ENCODE measurements at places on chromosomes 13 and 19.

DNA sequence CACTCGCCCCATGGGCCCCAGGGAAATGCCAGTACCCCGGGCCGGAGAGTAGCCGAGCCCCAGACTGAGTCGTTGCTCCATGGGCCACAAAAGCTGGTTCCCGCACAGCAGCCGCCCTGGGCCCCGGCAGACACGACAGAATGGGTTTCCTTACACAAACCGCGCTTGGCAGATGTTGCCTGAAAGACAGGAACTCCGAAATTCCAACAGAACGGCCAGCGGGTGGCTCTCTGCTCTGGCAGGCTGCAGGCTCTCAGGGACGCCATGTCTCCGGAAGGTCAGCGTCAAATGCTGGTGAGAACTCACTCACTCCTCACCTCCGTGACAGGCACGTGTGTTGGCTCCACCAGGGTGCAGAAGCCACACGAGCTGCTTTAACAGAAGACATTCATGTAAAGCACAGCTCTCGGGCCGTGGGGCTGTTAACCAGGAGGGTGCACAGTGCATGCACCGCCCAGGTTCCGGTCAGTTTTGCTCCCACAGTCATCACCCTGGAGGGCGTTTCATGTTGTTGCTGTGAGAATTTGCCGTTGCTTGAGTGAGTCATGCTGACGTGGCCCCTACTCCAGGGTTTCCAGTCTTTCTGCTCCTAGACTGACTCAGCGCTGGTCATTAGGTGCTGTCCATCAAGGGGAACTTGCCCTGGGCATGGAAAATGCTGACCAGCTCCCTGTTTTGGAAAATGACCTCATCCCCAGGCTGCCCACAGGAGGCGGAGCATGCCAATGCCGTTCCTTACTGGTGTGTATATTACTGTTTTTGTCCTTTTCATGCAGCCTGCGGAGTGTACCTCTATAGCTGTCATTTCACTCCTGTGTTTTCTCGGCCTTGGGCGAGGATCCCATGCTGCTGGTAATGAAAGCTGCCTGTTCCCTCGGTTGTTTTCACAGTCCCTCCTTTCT is 44.8 kb downstream of the ANKRD10 start:
- DNase-seq = no peak

- no peak for DNase-seq
These were observed 79.1 kb upstream of the SPATA13 start for GRCh38 chr13:24081387-24081786.

- no peak for DNase-seq
These were observed 79.4 kb upstream of the FNDC3A start for GRCh38 chr13:48896312-48896711.

DNA sequence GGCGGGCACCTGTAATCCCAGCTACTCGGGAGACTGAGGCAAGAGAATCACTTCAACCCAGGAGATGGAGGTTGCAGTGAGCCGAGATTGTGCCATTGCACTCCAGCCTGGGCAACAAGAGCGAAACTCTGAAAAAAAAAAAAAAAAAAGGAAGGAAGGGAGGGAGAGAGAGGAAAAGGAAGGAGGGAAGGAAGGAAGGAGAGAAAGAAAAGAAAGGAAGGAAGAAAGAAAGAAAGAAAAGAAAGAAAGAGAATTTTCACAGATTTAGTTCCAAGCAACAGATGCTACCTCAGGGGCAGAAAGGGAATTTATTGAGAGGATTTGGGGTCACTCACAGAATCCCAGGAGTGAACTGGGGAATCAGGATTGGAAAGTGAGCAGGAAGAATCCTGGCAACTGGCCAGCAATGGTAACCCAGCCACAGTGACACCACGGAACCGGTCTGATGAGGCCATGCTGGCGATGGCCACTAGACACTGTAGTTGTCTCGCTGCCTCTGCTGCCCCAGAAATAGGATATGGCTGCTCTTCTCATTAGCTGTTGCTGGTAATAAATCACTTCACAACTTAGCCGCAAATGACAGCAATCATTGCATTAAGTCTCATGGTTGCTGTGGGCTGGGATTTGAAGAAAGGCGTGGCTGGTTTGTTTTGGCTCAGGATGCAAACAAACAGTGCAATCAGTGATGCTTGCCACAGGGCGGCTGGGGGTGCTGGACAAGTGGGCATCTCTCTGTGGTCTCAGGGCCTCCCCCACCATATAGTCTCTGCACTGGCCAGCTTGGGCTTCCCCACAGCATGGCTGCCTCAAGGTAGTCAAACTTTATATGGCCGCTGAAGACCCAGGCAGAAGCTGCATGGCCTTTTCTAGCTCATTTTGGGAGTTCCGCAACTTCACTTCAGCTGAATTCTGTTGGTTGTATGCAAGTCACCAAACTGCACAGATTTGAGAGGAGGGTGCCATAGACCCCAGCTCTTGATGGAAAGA is 5.2 kb upstream of the BCAM start:
- DNase-seq = no peak

DNA sequence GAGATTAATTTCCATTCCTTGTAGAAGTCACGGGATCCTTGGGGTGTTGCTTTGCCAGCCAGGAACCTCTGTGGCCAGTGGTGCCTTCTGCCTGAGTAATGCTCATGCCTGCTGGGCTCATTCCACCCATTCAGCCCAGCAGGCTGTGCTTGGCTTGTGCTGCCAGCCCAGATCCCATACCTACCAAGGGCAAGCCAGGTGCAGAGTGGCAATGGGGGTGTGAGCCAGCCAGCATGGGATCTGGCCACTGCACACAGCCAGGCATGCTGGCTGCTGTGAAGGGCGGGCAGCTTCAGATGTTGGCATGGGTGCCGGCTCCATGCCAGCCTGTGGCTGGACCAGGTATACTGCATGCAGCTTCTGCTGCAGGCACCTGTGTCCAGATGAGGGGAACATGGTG is 42.5 kb downstream of the WDFY2 start:
- no peak for DNase-seq
